ENCODE measurements at places on chromosomes 2 and 18. TPM values are rescaled to one million over a fixed set of nuclear protein-coding genes. Genes with fewer than 3 reads are reported as not detected.

The PMAIP1 gene
- 196 TPM for polyA plus RNA-seq

The CSRNP3 gene
- polyA plus RNA-seq = not detected

The GCKR gene
- polyA plus RNA-seq = not detected

The PCARE gene
- not detected for polyA plus RNA-seq

The GCA gene
- polyA plus RNA-seq = 106 TPM

The TMEM198 gene
- polyA plus RNA-seq = not detected

The AMER3 gene
- polyA plus RNA-seq = not detected

The GEN1 gene
- 4.2 TPM for polyA plus RNA-seq

The MSGN1 gene
- not detected for polyA plus RNA-seq

The CDH19 gene
- polyA plus RNA-seq = not detected

The KANSL1L gene
- polyA plus RNA-seq = 2.6 TPM

The RRM2 gene
- not detected for polyA plus RNA-seq

The LRP2 gene
- not detected for polyA plus RNA-seq

DNA sequence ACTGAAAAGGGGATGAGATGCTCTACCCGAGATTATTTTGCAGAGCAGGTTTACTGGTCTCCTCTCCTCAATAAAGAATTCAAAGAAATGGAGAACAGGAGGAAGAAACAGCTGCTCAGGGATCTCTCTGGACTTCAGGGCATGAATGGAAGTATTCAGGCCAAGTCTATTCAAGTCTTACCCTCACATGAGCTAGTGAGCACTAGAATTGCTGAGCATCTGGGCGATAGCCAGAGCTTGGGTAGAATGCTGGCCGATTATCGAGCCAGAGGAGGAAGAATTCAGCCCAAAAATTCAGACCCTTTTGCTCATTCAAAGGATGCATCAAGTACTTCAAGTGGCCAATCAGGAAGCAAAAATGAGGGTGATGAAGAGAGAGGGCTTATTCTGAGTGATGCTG lies 60.0 kb downstream of the PIKFYVE start:
- no peak for DNase-seq

DNA sequence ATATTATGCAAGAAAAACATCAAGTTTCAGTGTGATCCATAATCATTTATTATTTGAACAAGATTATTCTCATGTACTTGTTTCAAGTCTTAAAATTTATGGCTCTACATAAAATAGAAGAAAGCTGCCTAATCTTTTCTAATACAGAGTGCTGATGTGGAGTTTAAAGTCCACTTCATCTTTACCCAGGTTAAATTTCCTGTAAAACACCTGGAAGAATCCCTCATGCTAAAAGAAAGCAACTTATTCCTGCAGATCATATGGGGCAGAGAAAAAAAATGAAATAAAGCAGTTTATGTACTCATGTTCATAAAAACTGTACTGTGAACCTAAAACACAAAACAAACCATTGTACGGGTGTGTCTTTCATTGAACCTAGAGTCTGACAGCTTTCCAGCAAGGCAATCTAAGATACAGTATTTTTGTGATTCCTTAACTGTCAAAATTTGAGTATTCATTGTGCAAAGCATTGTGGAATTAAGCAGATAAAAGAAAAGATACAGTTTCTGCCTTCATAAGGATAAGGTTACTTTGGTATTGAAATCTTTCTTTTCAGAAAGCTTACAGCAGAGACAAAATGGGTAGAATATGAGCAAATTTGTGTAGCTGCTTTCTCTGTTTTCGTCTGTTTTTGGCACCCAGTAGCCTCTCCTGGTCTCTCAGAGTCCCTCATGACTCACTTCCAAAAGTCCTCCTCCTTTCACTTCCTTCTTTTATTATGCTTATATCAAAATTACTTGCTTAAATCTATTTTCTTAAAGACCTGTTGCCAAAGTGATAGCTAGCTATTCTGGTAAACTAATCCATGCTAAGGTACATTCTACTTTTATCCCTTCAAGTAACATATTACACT lies 26.9 kb upstream of the GLS start:
- DNase-seq = no peak

- peak; percentile 25 for DNase-seq
Observed at GRCh38 chr2:200703127-200703925, 108.4 kb upstream of the BZW1 start.

GRCh38 chr2:68854476-68854875 lies 16.7 kb downstream of the BMP10 start:
- no peak for DNase-seq

DNA sequence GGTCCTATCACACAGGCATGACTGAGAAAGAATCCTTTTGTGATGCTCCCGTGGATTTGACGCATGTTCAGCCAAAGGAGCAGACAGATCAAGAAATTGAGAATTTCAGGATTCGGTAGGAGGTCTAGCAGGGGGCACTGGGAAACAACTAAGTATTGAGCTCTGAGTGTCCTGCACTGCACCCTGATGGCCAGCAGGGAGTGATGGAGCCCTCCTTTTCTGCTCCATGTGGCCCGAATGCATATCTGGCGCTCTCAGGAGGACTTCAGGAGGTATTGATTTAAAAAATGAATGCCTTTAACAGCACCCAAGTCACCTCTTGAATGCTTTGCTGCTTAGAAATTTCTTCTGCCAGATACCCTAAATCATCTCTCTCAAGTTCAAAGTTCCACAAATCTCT lies 58.0 kb downstream of the ZNF519 start:
- DNase-seq = no peak

- no peak for DNase-seq
Observed at GRCh38 chr2:184875212-184875611, 276.9 kb downstream of the ZNF804A start.

DNA sequence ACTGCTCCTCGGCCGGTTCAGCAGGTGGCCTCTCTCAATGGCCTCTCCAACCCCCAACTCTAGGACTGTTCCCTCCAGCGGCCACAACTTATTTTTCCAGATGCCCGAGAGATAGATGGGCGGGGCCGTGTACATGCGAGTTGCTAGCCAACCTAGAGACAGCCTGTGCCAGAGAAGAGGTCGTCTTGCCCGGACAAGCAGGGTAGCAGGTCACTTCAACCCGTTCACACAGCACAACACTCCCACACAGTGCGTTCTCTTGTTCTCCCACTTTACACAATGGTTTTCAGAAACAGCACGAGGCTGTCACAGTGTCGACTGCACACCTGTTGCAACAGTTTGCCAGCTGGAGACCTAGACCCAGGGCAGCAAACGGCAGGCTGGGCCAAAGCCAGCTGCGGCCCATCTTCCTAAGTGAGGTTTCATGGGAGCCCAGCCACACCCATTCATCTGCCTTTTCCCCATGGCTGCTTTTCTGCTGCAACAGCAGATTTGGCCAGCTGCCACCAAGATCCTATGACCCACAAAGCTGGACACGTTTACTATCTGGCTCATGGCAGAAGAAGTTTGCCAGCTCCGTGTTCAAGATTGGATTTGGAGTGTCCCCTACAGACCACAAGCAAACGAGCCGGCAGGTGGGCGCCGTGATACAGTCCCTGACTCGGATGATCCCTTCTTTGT lies 7.3 kb upstream of the PRLH start:
- DNase-seq = no peak

- no peak for DNase-seq
Observed at GRCh38 chr2:228017784-228018183, 146.4 kb downstream of the DAW1 start.

- DNase-seq = no peak
Observed at GRCh38 chr2:119259296-119259860, 35.7 kb downstream of the STEAP3 start.

- no peak for DNase-seq
Observed at GRCh38 chr2:133605011-133605765, 36.9 kb upstream of the NCKAP5 start.

DNA sequence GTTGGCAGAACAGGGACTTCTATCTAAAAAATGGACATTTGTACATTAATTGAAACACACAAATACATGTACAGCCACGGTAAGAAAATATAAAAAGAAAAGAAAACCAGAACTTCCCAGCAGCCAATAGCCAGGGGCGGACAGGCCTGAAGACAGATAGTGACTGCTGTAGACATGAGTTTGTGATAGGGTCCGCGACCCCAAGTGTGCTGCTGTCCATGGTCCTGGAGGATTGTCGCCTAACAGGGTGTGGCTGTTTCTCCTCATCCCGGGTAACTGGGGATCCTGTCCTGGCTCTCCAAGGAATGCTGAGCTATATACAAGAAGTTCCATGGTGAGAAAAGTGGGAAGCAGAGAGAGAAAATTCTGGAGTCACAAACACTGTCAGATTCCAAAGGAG lies 266.5 kb upstream of the SALL3 start:
- DNase-seq = no peak

GRCh38 chr2:123045713-123046112 lies 979.4 kb upstream of the CNTNAP5 start:
- DNase-seq = no peak

DNA sequence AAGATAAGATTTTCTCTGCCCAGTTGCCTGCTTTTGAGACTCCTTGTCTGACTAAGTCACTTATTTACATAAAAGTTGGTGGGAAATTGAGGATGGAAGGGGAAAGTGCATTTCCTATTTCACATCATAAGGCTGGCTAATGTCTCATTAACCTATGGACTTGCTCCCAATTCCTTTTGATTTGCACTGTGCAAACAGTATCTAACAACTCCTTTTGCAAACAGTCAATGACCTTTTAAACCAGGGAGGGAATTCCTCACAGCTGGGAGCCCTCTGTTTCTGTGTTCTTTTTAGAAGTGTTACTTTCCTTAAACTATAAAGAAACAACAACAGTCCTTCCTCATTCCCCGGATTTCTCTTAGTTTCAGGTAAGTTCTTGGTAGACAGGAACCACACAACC lies 272.8 kb downstream of the RND3 start:
- DNase-seq = no peak

GRCh38 chr2:42863320-42863719 lies 70.9 kb upstream of the HAAO start:
- no peak for DNase-seq

- no peak for DNase-seq
Observed at GRCh38 chr2:26128176-26128575, 44.7 kb upstream of the GAREM2 start.

DNA sequence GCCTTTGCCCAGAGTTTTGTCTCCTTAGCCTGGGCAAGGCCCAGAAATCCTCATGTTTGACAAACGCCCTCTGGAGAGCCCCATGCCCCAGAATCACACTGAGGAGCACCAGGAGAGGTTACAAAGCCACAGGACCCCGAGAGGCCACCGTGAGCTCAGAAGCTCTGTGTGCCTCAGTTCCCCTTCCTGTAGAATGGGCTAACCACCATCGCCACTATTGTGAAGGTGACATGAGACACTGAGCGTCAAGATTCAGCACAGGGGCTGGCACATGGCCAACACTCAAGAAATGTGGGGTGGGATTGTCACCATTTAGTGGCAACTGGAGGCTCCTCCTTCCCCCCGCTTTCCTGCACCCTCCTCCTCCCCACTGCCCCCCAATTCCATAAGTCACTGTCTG lies 1.2 kb upstream of the NMUR1 start:
- DNase-seq = no peak

GRCh38 chr2:71614976-71615766 lies 161.8 kb downstream of the DYSF start:
- no peak for DNase-seq

GRCh38 chr2:177383935-177384334 lies 8.6 kb upstream of the AGPS start:
- no peak for DNase-seq

DNA sequence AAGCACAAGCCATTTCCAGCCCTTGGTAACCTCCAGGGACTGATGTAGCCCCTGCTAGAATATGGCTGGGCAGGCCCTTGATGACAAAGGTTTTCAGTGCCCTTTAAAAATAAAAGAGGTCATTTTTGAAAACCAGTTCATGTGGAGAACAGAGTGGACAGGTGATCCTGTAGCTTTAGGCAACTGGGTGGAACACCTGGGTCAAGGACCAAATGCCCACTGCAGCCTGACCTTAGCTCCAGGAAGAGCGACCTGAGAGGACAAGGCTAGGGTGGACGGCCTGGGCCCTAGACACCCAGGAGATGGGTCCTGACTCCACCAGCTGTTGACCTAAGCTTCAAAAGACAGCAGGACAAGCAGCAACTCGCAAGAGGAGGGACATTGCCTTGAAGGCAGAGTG lies 116.6 kb downstream of the LIPG start:
- DNase-seq = no peak

GRCh38 chr2:204776781-204777559 lies 231.7 kb downstream of the PARD3B start:
- no peak for DNase-seq

- DNase-seq = no peak
Observed at GRCh38 chr2:69166812-69167468, 154.0 kb downstream of the ANTXR1 start.

DNA sequence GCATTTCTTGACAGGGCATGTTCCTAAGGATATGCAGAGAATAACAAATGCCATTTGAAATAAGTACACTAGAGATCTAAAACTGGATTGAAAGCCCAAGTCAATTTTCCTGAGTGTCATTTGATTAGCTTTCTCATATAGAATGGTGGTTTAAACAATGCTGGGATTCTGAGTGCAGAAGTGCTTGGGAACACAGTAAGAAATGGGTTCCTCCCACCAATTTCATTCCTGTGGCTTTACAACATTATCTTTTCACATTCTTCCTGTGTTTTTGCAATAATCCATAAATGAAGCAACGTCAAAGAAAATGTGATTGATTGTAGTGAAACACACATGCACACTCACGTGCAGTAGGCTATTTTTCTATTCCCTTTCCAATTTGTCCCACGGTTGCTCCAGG lies 1858.4 kb upstream of the PIK3C3 start:
- no peak for DNase-seq

DNA sequence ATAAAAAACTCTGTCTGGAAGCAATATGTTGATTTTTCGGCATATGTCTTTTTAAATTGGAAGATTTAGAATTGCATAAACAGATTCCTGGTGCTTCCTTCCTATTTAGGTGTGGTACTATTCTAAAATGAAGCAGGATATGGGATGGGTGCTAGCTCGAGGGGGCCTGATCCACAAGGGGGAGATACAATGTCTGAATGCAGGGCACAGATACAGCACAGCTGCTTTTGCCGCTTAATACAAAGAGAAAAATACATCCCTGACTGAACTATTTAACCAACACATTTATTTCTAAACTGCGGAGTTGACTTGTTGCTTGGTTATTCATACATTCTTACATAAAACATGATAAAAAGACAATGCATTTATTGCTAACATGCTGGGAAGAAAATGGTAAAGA lies 169.1 kb downstream of the TMEFF2 start:
- no peak for DNase-seq

DNA sequence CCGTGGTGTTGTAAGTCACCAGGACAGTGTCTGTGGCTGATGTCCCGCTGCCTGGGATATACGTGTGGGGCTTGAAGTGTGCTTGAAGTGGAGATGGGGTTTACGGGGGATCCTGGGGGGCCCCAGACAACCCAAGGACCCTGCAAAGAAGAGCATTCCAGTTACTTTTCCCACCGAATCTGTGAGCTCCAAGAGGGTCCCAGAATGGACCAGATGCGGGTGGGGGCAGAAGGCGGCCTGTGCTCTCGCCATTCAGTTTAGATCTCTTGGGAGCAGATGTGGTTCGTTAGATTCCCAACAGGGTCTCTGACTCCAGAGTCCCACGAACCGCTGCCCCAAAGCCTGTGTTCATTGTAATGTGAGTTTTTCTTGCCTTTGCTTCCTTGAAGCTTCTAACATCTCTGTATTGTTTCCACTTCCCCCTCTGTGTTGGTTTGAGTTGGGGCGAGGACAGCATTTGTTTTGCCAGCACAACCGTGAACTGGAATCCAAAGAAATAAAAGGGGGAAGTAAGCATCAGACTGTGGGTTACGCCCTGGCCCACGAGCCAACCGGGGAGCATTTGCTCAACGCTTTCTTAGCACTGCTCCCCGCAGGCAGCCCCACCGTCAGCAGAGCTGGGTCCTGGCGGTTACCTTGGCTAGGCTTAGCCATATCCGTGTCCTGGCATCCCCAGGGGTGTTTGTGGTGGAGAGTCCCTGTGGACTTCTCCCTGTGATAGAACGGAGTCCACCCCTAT lies 92.1 kb downstream of the SH3BP4 start:
- DNase-seq = peak; percentile 84

GRCh38 chr2:41400088-41400665 lies 647.6 kb upstream of the PKDCC start:
- DNase-seq = no peak
